ENCODE measurements at places on chromosomes 16 and 17.

DNA sequence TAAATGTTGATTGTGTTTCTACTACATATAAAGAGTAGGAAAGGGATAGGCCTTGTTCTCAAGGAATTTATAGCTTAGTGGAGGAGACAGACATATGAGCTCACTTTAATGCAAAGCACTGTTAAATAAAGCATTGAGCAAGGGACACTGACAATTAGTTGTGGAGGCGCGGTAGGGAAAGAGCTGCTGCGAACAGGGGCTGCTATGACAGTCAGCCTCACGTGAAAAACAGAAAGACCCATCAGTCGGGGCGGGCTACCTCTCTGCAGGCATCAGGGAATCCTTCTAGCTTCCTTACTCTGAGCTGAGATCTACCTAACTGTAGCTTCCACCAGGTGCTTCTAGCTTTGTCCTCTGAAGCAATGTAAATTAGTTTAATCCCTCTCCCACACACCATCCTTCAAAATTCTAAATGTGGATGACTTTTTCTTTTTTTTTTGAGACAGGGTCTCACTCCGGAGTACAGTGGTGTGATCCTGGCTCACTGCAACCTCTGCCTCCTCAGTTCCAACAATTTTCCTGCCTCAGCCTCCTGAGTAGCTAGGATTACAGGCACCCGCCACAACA is 129.9 kb upstream of the ZFHX3 start:
- no peak for DNase-seq

DNA sequence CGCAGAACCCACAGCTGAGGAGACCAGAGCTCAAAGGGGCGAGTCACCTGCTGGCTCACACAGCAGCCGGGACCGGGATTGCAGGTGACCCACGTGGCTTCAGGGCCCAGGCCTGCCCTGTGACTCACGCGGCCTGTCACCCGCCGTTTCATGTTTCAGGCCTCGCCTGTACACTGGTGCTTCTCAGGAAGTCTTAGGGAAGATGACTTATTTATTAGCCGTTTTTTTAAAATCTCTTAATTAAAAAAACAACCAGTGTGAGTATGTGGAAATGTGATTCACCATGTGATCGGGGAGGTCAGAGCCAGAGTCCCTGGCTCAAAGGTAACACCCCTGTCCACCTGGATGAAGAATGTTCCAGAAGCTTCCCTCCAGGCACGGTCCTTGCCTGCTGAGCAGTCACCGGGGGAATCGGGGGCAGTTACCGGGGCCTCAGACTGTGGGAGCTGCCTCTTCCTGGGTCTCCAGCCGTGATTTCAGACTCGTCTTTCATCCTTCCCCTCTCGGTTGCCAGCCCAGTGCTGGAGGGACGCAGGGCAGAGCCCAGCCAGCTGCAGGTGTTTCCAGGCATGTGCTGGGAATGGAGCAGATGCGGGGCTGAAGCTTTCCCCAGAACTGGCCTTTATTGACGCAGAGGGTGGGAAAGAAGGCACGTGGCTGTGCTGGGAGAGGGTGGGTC is 49.3 kb downstream of the CMIP start:
- peak; percentile 37 for DNase-seq

GRCh38 chr17:9371019-9371418 is 204.6 kb downstream of the STX8 start:
- DNase-seq = no peak

DNA sequence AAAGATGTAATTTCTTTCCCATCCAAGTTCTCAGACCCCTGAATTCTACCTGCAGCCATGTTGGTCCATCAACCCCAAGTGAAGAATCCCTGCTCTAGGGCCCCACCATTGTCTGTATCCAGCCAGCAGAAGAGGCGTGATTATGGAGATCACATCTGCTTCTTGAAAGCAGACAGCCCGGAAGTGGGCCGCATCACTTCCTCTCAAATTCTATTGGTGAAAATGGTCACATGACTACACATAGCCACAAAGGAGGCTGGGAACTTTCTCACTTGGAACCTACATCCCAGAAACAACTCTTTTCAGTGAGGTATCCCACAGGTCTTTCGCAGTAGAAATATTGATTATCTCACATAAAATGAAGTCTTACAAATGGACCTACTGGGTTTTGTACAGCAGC is 40.1 kb downstream of the IL4R start:
- DNase-seq = no peak

DNA sequence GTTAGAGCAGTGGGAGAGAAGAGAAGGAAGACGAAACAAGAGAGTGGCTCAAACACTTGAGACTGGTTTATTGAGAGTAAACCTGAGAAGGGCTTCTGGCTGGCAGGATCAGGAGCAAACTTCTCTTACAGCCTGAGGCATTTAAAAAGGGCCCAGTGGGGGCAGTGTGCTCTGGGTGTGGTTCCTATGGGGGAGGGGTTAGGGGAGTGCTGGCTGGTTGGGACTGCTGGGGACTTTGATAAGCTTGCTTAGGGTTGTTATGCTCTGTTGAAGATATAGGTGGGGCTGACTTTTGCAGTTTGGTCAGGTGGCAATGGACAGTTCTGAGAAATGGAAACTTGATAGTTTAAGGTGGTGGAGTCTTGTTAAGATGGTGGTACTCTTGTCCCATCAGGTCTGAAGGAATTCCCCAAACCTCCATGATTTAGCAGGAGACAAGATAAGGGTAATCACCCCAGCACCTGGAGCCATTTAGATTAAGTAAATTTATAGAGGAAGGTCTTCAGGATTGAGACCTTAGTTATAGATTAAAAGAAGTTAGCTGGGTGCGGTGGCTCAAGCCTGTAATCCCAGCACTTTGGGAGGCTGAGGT is 79.3 kb downstream of the EMP2 start:
- DNase-seq = no peak

Data from fibroblast of skin of left quadriceps (primary cell).